ENCODE measurements at places on chromosomes 6 and 20. TPM values are rescaled to one million over a fixed set of nuclear protein-coding genes. Genes with fewer than 3 reads are reported as not detected.

DNA sequence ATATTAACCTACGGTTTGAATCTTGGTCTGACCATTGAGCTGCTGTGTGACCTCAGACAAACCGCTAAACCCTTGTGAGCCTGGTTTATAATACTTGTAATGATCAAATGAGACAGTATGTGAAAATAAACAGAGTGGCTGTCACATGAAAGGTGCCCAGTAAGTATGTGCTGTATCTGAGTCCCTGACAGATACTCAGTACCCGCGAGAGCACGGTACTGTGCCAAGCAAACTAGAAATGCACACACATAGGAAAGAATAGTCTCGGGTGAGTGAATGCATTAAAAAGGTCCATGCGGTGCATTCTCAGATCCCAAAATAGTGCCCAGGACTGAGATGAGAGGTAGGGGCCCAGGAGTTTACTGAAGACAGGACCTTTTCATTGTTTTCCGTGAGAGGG, 93.3 kb downstream of the PPP1R14C start:
- no peak for DNase-seq

- no peak for DNase-seq
These were observed 81.9 kb downstream of the ZMYND8 start for GRCh38 chr20:47274401-47275108.

DNA sequence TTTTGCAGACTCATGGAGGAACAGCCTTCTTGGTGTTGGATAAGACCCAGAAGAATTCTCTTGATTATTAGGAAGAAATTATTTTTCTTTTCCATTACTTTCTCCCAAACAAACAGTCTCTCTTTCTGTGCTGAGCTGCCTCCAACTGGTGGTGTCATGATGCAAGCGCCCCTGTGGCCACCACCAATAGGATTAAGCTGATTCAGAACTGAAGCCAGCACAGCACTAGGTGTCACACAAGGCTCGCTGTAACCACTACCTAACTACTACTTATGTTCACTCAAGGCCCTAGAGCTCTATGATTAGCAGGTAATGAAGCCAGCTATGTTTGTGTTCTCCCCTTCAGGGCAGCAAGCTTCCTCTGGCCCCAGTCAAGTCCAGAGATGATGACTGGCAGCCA, 123.4 kb downstream of the HTR1B start:
- DNase-seq: no peak

DNA sequence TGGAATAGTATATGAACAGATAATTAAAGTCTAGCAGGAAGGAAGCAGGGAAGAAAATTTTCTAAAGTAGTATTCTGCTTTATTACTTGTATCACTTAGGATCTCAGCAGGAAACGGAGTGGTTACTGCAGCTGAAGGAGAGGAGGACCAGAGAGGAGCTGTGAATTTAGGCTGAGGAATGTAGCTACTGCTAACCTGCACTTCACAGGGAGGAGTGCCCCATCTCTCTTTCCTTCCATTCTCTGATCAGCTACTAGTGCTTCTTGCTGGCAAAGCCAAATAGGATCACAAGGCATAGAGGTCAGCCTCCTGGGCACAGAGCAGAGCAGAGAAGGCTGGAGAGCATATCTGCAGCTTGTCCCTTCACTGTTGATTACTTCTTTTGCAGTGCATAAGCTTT, 205.3 kb upstream of the ASCC3 start:
- DNase-seq: no peak

The KCNB1 gene
- total RNA-seq: not detected

The AKAP12 gene
- total RNA-seq: 0.07 TPM

The ADGB gene
- not detected for total RNA-seq

The HAO1 gene
- total RNA-seq: not detected

The SLC17A2 gene
- total RNA-seq: not detected

All from natural killer cell (primary cell).